NCI-H1092 treated with DMSO at 0.1 percent for 48 hours (cell line): ENCODE measurements at places on chromosomes 12 and 14.
A peak's percentile ranks its signal among the peaks of the same experiment; 100 is the strongest.

GRCh38 chr12:104764225-104765091 is 193.6 kb downstream of the SLC41A2 start:
- DNase-seq: no peak

DNA sequence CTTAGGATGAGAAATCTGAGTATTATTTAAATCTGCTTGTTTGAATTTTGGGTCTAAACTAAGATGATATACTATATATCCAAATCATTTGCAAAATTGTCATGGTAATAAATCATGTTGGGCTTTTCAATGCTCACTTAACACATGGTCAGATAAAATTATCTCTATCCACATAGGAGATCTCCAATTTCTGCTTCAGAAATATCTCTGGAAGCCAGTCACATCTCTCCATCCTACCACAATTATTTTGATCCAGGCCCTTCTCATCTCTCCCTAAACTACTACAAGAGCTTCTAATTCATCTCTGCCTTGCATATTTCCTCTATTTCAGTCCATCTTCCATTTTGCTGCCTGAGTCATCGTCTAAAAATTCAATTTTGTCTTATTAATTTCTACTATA is 3.8 kb downstream of the DCN start:
- no peak for DNase-seq

- no peak for DNase-seq
These were observed 72.3 kb upstream of the AMIGO2 start for GRCh38 chr12:47152095-47152494.

- DNase-seq: peak; percentile 83
These were observed at the start of gene AACS for GRCh38 chr12:125065021-125065918. TSS of gene AACS (plus strand) at chr12:125065435. CDS start at chr12:125065585, 150 bp downstream.

- no peak for DNase-seq
These were observed 3.6 kb downstream of the CFL2 start for GRCh38 chr14:34710744-34711143.

DNA sequence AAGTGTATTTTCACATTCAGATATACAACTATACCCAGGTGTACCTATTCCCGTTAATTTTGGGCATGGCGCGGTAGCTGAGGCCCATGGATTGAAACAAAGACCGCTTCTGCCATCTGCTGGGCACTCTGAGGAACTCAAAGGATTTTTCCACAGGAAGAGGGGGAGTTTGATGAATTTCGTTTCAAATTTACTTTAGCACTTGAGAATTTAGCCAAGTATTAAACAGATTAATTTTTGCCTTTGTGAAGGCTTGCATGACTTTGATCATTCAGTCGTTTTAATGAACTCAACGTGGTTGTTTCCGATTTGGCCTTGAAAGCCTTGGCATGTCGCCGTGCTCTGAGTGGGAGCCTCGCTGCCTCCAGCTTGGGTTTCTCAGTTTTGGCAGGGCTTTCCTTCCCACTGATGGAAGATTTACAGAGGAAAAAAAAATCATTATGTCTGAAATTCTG is 153.2 kb upstream of the DDHD1 start:
- DNase-seq: peak; percentile 81

- peak; percentile 24 for DNase-seq
These were observed 10.2 kb upstream of the SERPINA9 start for GRCh38 chr14:94485944-94486841.

DNA sequence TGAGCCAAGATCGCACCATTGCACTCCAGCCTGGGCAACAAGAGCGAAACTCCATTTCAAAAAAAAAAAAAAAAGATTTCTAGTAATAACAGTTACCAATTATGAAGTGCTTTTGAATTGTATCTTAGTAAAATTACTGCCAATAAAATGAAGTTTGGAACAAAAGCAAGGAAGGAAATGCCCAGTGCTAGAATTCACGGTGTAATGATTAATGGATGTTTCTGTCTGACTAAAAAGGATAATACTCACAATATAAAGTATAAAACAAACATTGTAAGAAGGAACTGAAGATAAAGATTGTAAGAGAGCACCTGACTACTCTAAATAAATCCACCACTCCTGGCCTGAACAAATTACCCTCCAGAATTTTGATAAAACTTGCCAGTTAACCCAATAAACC is 4.0 kb downstream of the TMEM116 start:
- DNase-seq: no peak

GRCh38 chr12:67826148-67826547 is 163.1 kb upstream of the IFNG-AS1 start:
- no peak for DNase-seq

DNA sequence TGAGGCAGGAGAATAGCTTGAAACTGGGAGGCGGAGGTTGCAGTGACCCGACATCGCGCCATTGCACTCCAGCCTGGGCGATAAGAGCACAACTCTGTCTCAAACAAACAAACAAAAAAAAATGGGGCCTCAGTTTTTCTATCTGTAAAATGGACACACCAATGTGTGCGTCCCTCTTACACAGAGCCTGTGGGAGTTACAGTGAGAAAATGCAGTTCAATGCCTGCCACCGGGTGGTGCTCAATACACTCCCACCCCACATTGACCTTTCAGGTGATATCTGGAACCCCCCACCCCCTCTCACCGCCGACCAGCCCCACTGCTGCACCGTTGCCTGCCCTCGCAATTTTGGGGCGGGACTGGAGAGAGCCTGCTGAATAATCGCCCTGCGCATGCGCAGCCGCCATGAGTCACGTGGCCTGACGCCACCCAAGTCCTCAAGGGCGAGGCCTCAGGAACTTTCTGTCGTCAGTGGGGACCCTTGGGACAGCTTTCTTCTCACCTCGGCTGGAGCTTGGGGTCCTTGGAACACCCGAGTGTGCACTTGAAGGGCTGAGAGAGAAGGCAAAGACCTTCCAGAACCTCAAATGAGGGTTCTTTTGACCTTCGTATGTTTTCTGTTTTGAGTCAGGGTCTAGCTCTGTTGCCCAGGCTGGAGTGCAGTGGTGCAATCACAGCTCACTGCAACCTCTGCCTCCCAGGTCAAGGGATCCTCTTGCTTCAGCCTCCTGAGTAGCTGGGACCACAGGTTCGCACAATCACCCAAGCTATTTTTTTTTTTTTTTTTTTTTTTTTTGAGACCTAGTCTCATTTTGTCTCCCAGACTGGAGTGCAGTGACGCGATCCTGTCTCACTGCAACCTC is 14.6 kb upstream of the CABP1 start:
- DNase-seq: no peak

DNA sequence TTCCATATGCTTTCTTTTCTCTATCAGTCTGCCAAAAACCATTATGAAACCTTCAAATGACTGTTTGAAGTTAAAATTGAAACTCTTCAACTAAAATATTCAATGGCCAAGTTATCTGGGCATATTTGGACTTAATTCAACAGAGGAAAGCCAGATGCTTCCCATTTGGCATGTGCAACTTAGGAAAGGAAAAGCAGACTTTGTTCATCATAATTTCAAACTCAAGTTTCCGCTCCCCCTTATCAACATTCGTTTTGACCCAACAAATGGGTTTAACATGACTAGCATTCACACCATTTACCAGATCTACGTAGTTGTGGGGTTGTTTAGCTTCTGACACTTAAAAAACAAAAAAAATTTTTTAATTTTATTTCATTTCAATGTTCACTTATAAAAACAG is 75.7 kb downstream of the PLEKHG7 start:
- no peak for DNase-seq

- DNase-seq: no peak
These were observed 771.6 kb downstream of the LRFN5 start for GRCh38 chr14:42378274-42378673.

DNA sequence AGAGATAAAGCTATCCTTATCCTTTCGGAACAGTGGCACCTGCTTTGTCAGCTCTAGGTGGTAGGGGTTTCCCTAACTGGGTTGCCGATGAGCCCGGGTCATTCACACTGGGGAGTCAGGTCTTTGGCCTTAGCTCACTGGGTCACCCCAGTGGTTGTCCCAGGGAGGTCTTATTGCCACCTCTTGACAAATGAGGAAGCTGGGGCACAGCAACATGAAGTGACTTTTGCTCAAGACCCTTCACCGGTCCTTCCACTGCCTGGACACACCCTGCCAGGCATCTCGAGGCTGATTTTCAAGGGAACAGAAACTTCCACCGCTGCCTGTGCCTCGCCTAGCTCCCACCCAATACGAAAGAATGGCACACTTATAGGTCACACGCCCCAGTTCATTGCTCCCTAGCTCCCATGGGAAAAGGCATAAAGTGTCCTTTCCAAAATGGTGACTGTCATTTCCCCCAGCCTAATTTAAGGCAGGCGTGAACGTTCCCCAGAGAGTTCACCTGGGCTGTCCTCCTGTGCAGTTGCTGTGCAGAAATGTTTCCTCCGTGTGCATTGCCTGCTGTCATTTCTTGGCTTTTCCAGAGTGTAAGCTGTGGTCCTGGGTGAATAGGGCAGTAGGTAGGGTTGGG is 156.1 kb upstream of the CCND2 start:
- DNase-seq: no peak

- no peak for DNase-seq
These were observed 149.9 kb upstream of the BTG1 start for GRCh38 chr12:92295523-92295922.

- DNase-seq: no peak
These were observed 480.6 kb downstream of the ATP23 start for GRCh38 chr12:58421990-58422389.

DNA sequence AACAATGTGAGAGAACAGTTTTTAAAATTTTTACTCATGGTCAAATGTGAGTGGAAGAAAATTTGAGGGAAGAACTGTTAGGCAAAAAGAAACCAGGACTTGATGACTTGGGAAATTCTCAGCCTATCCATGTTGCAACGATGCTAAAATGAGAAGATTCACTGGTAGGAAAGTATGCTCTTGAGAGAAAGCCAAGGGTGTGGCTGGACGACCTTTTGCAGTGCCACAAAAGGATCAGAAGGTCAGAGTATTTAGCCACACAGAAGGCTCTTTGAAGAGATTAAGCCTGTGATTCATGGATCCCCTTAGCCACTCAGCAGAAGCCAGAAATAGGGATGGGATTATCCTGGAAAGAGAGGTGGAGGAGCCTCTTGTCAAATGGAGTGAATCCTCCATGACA is 336.8 kb downstream of the LRIG3 start:
- DNase-seq: no peak

DNA sequence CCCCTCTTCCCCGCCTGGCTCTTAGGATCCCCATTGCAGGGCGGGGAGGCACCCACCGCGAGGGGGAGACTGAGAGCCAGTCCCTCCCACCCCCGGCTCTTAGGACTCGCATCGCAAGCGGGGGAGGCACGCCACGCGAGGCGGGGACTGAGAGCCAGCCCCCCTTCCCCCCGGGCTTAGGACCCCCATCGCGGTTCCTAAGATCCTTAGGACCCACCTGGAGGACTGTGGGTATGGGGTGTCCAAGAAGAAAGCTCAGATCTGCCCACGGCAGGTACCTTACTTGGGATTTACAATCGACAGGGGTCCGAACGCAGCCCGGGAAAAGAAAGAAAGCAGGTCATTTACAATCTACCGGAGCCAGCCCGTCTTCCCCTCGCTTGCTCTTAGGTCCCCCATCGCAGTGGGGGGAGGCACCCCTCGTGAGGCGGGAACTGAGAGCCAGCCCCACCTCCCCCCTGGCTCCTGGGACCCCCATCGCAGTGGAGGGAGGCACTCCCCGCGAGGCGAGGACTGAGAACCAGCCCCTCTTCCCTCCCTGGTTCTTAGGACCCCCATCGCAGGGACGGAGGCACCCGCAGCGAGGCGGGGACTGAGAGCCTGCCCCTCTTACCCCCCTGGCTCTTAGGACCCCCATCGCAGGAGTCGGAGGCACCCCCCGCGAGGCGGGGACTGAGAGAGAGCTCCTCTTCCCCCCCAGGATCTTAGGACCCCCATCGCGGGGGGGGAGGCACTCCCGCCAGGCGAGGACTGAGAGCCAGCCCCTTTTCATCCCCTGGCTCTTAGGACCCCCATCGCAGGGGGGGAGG is 43.7 kb downstream of the DDX11 start:
- DNase-seq: peak; percentile 67

- DNase-seq: no peak
These were observed 15.0 kb upstream of the MEG3 start for GRCh38 chr14:100810861-100811461.

- peak; percentile 65 for DNase-seq
These were observed 398.7 kb downstream of the SOX5 start for GRCh38 chr12:23550753-23551152.

DNA sequence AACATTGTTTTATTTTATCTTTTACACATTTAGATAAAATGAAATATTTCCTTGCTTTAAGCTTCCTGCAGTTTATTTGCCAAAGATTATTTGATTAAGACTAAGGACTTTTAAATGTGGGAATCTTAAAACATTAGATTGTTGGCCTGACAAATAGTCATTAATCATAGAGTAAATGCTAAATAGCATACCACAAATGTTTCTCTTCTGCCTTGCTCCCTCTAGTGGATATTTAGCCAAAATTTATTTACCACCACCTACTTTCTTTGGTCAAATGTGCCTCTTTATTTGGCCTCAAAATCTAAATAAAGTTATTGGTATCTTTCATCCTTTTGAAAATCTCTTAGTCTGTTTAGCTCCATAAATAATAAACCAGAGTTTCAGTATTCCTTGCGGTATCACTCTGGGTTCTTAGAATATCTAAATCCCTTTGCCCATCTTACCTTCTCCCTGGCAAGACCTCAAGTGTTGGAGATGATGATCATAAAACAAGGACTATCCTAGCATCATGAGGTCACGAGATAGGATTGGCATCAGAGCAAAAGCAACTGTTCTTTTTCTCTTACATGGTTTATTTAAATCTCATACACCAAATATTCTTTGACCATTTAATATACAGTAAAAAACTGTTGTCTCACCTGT is 150.6 kb upstream of the AEBP2 start:
- peak; percentile 31 for DNase-seq

- no peak for DNase-seq
These were observed 13.0 kb upstream of the MFAP5 start for GRCh38 chr12:8675591-8676036.

DNA sequence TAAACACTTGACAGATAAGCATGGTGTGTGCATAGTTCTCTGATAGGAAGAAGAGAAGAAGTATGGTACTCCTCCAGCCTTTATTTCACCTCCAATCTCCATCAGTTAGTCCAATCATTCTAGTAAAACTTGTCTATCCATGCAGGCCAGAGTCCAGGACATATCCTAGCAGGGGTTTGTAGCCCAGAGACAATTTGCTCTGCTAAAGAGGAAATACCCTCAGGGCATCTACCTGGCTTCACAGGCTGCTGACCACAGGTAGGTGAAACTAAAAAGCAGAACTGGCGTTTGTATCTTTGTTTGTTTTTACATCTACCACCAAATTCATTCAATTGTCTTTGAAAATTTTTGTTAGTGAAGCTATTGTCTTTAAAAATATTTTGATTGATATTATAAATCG is 717.6 kb downstream of the FSCB start:
- DNase-seq: no peak

DNA sequence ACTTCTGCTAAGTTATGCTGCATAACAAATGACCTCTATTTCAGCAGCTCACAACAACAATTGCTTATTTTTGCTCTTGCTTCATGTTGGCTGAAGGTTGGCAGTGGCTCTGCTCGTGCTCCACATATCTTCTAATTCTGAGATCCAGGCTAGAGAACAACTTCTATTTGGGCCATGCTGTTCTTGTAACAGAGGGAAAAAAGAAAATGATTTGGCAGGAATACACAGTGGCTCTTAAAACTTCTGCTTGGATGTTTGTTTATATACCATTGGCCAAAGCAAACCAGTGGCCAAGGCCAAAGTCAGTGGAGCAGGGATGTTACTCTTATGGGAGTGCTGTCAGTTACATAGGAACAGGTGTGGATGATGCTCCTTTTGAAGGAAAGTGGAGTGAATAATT is 32.1 kb downstream of the GPHN start:
- DNase-seq: no peak

GRCh38 chr12:105725054-105725453 is 394.6 kb downstream of the C12orf75 start:
- no peak for DNase-seq
